Left renal pelvis (tissue), 4 donors: ENCODE measurements at places on chromosomes 1 and 21. TPM values are rescaled to one million over a fixed set of nuclear protein-coding genes. Genes with fewer than 3 reads are reported as not detected.

DNA sequence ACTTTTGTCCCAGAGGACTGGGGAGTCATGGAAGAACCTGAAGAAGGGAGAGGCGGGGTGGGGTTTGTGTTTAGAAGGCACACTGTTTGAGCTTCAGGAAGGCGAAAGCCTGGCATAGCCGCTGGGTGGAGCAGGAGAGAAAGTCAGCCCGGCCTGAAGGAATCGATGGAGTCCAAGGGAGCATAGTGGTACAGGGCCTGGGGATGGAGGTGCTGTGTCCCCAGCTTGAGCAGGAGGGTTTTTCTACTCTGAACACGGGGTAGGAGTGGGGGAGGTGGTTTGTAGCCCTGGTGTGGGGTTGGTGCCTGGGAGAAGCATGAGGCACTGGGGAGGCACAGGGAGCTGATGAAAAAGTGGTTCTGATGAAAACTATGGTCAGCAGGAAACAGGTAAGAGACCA lies 4.7 kb upstream of the CCDC24 start:
- DNase-seq, result no peak

- no peak for DNase-seq
Observed at GRCh38 chr1:9338397-9339246, 45.9 kb downstream of the SPSB1 start.

DNA sequence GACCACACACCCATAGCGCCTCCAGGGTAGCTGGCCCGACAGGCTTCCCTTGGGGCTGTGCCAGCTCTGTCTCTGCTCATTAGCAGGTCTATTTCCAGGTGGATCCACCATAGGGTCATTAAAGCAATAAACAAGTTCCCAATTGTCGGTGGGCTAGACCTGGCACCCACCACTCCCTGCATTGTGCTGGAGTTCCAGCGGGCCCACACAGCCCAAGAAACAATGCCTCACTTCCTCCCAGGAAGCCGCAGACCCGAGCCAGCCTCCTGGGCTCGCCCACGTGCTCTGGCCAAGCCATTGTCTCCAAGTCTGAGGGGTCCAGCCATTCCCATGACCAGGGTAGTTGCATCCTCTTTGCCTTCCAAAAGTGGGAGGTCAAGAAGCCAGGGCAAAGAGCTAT lies 27.5 kb upstream of the SOX13 start:
- DNase-seq, result no peak

GRCh38 chr1:76240316-76240715 lies 165.8 kb downstream of the ST6GALNAC3 start:
- DNase-seq, result no peak

DNA sequence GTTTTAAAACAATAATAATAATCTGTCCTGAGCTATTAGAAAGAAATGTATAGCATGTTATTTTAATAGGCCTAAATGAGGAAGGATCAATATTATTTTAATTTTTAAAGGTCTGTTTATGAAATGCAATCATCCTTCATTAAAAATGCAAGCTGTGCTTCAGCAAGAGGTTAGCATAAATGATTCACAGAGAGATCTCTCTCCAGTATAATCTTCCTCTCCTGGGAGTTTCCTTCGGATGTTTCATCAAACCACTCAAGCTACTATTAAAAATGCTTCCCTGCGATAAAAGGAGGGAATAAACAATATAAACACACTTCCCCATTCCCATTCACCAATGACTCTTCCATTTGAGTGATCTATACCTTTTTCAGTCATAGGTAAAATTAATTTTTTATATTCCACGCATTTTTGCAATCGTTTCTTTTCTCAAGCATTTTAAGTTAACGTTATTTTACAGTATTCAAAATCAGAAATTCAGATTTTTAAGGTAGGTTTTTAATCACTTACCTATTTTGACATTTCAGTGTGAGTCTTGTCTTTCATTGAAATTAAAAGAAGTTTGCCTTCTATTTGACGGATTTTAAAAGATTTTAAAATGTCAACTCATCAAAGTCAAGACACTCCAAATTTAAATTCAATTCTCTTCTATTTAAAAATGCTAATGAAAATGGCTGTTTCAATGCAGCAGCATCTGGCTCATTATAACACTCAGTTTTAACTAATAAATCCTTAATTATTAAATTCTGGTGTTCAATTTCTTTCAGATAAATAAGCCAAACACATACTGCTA lies 64.3 kb downstream of the RERE start:
- no peak for DNase-seq

DNA sequence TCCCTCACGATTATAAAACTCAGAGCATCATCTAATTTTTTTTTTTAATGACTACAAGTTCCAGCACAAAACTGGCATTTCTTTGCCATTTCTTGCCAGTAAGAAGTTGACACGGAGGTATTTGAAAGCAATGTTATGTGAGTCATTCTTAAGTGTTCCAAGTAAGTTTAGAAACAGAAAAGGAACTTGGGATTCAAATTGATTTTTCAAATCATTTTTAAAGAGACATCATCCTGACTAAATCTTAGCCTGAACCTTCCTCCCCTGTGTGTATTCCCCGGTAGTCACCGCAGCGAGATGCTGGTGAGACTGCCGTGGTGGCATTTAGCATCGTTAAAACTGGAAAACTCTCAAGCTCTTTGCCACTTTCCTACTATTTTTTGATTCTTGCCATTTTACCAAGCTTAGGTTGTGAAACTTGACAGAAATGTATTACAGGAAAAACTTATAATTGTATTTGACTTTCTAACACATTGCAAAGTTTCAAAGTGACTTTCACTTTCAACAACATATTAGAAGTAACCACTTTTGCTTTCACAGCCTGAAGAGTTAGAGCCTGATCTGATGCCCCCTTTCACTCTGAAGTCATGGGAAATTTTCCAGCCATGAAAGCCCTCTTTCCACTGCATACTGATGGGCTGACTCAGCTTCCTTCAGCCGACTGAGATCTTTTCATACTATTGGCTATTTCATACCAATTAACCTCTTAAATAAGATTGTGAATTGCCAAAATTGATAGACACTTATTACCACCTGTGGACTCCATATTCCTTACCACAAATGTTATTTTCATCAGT lies 61.4 kb downstream of the OLFML2B start:
- no peak for DNase-seq

DNA sequence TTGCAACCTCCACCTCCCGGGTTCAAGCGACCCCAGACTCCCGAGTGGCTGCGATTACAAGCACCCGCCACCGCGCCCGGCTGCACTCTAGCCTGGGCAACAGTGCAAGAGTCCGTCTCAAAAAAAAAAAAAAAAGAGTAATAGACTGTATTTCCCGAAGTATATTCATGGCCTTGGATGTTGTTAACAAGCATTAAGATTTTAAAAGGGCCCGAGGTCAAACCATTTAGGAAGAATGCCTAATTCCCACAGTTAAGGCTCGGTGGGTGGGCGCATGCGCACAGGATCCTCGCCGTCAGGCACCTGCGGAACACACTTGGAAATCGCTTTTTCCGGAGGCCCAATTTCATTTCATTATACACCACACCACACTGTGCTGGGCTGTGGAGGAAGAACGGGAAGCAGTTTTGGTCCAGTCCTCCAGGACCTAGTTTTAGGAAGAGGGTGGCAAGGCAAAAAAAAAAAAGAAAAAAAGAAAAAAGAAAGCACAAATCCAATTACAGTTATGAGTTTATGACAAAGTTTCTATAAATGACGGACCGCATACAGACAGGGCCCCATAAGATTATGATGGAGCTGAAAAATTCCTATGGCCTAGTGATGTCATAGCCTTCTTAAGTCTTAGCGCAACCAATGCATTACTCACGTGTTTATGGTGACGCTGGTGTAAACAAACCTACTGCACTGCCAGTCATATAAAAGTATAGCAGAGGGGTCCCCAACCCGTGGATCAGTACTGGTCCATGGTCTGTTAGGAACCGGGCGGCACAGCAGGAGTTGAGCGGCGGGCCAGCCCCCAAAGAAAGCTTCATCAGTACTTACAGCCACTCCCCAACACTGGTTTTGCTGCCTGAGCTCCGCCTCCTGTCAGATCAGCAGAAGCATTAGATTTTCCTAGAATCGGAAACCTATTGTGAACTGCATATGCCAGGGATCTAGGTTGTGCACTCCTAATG lies 38.2 kb downstream of the H3-3A start:
- DNase-seq, result no peak

GRCh38 chr1:180934563-180934962 lies 21.9 kb downstream of the KIAA1614 start:
- no peak for DNase-seq

- DNase-seq, result no peak
Observed at GRCh38 chr1:244730934-244731434, 78.1 kb downstream of the DESI2 start.

GRCh38 chr1:23449958-23450357 lies 25.4 kb upstream of the TCEA3 start:
- no peak for DNase-seq

GRCh38 chr1:159261311-159261710 lies 40.8 kb upstream of the FCER1A start:
- no peak for DNase-seq

- no peak for DNase-seq
Observed at GRCh38 chr1:246794828-246795671, 70.8 kb downstream of the SCCPDH start.

DNA sequence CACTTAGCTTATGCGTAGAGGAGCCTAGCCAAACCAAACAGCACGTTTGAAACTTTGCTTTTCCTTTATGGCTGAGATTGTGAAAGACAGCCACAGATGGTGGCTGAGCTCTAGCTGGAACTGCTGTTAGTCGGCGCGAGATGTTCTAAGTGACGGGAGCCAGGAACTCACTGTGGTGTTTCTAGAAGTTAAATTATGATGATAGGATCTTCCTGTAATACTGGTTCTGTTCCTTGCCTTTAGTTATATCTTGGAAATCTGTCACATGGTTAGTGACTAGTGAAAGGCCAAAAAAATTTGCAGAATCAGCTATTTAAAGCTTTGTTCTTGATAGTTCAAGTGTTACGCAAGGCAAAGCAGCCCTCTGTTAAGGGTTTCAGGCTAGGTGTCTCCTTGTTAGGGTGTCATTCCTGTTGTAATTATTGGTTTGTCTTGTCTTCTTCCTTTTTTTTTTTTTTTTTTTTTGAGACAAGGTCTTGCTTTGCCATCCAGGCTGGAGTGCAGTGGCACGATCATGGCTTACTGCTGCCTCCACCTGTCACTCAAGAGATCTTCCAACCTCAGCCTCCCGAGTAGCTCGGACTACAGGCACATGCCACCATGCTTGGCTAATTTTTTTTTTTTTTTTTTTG lies 22.6 kb downstream of the AK4 start:
- no peak for DNase-seq

DNA sequence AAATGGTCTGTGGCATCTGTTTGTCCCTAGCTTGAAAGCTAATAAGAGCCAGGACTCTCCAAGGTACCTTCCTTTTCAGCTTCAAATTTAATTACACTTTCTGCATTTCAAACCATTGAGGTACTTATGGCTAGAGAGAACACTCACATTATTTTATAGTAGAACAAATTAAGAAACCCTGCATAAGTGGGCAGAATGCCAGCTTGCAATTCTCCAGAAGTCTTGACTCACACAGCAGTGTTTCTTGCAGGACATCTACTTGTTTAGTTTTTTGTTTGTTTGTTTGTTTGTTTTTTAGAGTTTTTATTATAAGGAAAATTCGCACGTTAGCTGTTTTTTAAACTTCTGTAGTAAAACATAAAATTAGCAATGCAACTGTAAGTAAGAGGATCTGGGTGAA lies 397.2 kb downstream of the NEGR1 start:
- DNase-seq, result no peak

DNA sequence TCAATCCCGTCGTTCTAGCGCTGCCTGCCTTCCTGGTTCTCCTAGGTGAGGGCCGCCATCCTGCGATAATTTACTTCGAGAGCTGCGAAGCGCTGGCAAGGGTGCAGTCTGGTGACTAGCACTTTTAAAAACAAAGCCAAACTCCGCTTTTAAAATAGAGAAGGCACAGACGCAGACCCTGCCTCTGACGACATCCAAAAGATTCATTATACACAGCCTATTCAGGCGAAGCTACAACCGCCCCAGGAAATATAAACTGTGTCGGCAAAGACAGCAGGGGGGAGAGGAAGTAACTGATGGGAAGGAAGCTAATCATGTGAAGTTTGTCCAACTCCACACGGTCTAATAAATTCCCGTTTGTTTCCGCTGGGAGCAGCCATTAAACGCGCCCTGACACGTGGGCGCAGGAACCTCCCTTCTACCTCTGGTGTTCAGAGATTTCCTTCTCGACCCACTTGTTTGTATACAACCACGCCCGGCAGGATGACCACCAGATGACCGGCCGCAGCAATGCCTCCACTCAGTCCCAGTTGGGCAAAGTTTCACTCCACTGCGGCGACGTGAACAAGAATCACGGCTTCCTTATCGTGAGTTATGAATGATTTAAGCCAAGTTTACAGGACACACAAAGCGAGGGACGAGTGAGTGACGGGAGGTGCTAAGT lies 1.3 kb downstream of the GNG12 start:
- DNase-seq, result peak; percentile 64

- no peak for DNase-seq
Observed at GRCh38 chr21:41045534-41046268, 122.3 kb upstream of the BACE2 start.

DNA sequence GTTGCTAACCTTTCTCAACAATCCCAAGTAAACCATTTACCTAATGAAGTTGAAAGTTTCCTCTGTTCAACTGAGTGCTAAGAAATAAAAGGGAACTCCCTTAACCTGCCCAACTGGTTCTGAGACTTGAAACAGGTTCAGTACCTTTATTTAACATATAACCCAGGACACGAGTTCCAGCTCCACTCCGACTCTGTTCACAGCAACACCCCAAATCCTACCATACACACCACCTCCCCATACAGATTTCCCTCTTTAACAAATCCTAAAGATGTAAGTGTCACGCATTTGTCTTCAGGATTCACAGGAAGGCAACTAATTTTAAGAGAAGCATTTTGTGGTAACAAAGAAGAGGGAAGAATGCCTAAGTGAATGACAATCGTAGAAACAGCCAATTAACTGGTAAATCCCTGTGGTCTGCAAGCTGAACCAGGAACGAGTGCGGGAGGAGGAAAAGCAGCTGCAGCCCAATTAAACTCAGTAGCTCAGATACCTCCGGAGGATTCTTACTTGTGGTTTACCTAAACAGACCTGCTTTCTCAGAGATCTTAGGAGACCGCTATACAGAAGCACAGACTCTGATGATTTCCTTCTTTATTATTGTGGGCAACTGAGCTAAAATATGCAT lies 134.5 kb upstream of the MAGI3 start:
- peak; percentile 56 for DNase-seq

DNASE2B gene
- 0.18 TPM for polyA plus RNA-seq

FCRL1 gene
- polyA plus RNA-seq, result not detected

C1orf35 gene
- polyA plus RNA-seq, result 11.7 TPM

ST6GALNAC3 gene
- polyA plus RNA-seq, result 102 TPM

EPHA10 gene
- polyA plus RNA-seq, result 0.40 TPM

LRRC53 gene
- not detected for polyA plus RNA-seq

SPRR3 gene
- polyA plus RNA-seq, result 0.32 TPM

S100B gene
- polyA plus RNA-seq, result 10.1 TPM
